ENCODE measurements at places on chromosomes 2 and 18.
A peak's percentile ranks its signal among the peaks of the same experiment; 100 is the strongest.

GRCh38 chr2:156803243-156803642, 367.1 kb downstream of the GPD2 start:
- DNase-seq: no peak

DNA sequence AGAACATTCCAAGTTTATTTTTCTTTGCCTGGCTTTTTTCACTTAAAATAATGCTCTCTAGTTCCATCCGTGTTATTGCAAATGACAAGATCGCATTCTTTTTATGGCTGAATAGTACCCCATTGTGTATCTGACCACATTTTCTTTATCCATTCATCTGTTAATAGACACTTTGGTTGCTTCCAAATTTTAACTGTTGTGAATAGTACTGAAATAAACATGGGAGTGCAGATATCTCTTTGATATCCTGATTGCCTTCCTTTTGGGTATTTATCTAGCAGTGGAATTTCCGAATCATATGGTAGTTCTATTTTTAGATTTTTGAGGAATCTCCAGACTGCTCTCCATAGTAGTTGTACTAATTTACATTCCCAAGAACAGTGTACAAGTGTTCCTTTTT, 230.5 kb downstream of the FIGN start:
- no peak for DNase-seq

- DNase-seq: no peak
Observed at GRCh38 chr2:232526372-232526941, 497 bp downstream of the CHRND start.

GRCh38 chr18:23810396-23810795, 121.1 kb downstream of the LAMA3 start:
- peak; percentile 17 for DNase-seq

DNA sequence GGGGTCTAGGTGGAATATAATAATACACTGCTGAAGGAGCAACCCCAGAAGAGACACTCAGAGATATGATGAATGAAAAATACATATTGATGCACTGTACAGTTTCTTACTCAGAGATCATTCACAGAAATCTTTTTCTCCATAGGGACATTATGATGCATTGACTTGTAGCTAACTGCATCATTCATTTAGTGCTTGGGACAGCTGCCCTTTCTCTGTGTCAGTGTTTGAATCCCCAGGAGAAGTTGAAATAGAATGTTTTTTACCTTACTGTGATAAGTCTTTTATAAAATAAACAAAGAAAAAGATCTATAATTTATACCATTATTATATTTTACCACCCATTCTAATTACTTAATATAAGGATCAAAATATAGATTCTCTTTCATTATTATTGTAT, 91.7 kb upstream of the DSEL start:
- no peak for DNase-seq

DNA sequence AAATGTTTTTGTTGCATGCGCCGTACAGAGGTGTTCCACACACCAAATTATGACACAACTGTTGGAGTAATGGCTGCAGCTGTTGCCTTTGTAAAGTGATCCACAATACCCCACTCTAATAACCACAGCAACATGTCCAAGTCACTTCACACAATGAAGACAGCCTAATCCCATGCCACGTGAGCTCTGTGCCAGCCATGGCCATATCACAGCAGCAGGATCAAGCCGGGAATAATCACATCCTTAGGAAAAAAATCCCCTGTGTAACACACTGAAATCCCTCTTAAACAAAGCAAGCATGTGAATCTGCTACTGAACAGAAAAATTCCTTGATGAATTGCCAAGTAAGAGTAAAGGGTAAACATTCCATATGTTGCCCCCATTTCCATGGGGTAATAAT, 179.5 kb upstream of the PARD3B start:
- no peak for DNase-seq

GRCh38 chr18:35038881-35039491, 2.2 kb upstream of the MAPRE2 start:
- DNase-seq: no peak

DNA sequence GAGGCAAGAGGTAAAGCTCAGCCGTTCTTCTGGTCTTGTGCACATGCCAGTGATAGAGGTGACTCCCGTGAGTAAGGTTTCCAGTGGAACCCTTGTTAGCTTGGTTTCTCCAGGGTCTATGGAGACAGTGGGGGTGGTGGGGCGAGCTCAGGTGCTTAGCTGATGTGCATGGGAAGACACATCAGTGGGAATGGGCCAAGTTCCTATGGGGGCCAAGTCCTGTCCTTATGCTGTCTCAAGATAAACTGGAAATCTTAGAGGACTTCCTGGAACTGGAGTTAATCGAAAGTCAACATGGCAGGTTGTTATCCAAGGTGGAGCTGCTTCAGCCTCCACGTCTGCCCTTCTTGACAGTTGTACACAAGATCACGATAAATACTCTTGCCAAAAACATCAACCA, 130.1 kb upstream of the TMEM18 start:
- no peak for DNase-seq

DNA sequence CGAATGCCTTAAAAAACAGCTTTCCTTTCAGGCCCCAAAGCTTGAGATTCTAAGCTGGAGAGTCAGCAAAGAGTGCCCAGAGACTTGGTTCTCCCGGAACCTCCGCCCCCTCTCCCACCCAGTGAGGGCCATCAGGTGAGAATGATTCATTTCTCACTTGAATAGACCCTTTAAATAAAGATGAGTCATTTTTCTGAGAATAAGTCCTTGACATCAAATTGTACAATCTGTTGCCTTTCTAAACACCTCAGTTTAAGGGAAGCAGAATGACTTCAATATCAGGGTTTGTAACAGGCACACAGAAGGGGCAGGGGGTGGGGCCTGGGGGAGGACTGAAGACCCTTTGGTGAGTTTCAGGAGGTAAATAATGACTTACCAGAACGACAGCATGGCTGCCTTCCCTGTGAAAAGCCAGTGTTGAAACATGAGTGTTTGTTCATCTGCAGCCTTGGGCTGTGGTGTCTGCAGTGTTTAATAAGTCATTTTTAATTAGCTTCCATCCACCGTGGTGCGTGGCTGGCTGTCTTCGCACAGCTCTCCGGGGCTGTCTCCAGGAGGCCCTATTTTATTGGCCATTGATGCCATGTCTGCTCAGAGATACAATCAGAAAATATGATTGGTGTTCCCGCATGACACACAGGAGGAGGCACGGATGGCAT, 134.9 kb upstream of the ZNF236 start:
- no peak for DNase-seq

GRCh38 chr2:208015475-208015874, 9.9 kb downstream of the PLEKHM3 start:
- no peak for DNase-seq

DNA sequence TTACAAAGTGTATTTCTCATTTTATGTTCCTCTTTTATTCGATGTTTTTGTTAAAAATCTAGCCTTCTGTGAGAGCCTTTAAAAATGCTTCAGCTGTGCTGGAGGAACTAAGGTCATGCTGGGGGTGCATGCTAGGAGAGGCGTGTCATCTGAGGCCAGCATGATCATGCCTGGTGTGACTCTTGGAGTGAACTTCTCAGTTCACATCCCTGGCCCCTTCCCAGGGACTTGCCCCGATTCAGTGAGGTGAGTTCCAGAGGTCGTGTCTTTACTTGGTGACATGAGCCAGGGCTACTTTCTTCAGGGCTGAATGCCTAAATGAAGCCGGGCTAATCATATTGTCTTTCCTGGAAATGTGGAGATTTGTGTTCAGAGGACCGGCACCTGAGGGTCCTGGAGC, 264.9 kb downstream of the MREG start:
- DNase-seq: no peak

- no peak for DNase-seq
Observed at GRCh38 chr2:47488870-47489584, 86.1 kb downstream of the MSH2 start.

DNA sequence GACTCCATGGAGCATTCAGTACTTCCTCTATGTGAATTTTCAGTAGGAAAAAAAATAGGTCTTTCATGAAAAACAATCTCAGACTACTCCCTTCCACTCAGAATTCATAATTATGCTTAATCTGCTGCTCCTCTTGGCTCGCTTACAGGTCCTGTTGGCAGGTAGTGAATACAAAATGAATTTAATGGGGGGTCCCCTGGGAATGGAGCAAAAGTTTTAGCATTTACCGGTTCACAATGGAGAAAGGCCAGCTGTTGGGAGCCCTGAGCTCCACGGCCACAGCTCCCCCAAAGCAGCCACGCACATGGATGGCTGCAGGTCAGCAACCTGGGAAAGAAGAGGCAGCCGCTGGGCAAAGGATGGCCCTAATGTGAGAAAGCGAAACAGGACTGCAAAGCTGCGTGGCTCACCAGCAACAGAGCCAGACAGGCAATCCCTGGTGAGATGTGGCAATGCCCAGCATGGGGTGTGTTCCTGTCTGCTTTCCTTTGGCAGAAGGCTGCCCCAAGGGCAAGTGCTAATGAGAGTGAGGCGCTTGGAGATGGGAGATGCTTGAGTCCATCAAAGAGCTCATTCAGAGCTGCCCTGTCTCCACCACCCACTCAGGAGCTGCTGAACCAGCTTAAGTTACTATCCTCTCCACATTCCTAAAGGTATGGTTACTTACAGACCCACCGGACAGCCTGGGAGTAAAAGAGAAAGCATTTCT, 447.4 kb downstream of the EPHA4 start:
- no peak for DNase-seq

- DNase-seq: peak; percentile 10
Observed at GRCh38 chr2:74585406-74586185, 31.1 kb downstream of the DOK1 start.

GRCh38 chr18:12883372-12883683, 709 bp downstream of the PTPN2 start:
- no peak for DNase-seq

DNA sequence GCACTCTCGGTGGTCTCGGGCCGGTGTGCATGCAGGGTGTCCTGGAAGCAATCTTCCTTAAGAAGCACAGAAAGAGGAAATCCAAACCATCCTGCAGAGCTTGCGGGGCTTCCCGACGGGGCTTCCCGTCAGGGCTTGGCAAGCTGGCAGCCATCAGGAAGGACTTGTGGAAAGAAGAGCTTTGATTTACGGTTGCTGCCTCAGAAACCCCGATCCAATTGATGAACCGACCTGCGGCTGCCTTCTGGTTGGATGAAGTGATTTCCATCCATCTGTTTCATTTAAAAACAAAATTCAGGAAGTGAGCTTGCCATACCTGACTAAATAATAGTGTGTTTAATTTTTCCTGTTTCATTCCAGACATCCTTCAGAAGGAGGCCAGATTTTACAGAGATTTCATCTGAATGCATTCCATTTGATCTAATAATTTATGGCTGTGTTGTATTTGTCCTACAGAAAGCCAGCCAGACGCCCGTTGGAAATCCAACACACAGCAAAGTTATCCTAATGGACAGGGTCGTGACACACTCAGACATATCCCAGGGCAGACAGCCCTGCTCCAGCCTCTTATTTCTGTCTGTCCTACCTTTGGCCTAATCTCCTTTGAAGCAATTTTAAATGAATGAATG, 141.3 kb downstream of the SEPTIN10 start:
- DNase-seq: no peak

GRCh38 chr18:74902147-74902455, 304.4 kb downstream of the ZNF407 start:
- DNase-seq: no peak

- no peak for DNase-seq
Observed at GRCh38 chr2:5867056-5867455, 174.9 kb downstream of the SOX11 start.

DNA sequence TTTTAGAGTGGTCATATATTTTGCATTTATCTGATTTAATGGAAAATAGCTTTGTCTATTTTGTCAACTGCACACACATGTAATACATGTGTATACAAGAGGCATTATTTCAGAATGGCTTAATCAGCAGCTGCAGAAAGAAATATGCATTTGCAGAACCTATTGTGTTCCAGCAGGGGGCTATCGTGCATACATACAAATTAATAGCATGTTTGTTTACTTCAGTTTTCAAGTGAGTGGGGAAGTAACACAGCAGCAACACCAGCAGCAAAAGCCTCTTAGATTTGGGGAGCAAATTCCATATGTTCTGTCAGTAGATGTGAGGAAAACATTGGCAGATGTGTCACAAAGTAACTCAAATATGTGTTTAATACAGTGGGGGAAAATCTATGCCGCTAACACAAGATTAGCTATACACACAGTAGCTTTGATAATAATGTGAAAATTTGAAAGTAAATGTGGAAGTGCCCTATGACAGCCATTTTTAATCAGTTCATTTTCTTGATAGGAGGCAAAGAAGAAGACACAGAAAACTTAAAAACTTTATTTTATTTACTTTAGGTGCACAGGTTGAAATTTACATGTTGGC, 218.1 kb downstream of the WDR7 start:
- peak; percentile 27 for DNase-seq

- DNase-seq: no peak
Observed at GRCh38 chr18:75862458-75862857, 435.0 kb upstream of the SMIM21 start.

GRCh38 chr18:47773931-47774330, 156.5 kb downstream of the SMAD2 start:
- no peak for DNase-seq

- DNase-seq: no peak
Observed at GRCh38 chr2:215036314-215036713, 102.1 kb downstream of the ABCA12 start.

DNA sequence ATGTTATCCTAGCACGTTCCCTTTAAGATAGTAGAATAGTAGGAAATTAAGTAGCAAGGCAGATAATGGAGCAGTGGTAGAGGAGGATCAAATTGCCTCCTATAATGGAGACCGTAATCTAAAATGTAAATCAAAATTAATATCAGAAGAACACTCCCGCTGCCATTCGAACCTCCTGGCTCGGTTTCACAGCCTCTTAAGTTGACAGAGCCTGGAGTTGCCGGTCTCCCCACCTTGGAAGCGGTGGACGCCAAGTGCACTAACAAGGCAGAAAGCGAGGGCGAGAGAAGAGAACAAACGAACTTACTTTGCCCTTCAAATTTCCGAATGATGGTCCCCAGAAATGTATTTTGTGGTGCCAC, 450 bp downstream of the KCNH7 start:
- DNase-seq: no peak

- no peak for DNase-seq
Observed at GRCh38 chr2:10327896-10328669, 25.4 kb downstream of the HPCAL1 start.

DNA sequence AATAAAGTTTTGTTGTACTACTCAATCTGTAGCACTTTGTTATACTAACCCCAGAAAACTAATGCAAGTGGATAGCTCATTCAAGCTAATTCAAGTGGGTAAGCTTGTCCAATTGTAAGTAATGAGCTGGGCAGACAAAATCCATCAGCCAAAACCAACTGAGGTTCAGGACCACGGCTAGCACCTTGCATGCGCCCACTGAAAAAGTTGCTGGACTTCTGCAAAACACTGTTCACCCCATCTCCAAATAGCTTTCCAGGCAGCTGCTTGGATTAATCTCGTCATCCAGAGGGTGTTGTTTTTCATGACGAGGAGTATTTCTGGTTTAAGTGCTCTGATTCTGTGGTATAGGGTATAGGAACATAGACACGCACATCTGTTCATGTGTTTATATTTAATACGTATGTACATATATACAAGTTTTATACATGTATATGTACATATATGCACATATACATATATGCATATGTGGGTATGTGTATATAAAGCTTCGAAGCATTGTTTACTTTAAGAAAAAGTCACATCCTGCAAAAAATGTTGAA, 307.5 kb downstream of the GALR1 start:
- no peak for DNase-seq

Data from CD4-positive, alpha-beta T cell treated with Interleukin-4 for 1 hour (primary cell).